Kidney (tissue), 22 donors: ENCODE measurements at places on chromosomes 2 and 18. TPM values are rescaled to one million over a fixed set of nuclear protein-coding genes. Genes with fewer than 3 reads are reported as not detected.

Gene IGFBP2
- polyA plus RNA-seq, result 369 TPM

DNA sequence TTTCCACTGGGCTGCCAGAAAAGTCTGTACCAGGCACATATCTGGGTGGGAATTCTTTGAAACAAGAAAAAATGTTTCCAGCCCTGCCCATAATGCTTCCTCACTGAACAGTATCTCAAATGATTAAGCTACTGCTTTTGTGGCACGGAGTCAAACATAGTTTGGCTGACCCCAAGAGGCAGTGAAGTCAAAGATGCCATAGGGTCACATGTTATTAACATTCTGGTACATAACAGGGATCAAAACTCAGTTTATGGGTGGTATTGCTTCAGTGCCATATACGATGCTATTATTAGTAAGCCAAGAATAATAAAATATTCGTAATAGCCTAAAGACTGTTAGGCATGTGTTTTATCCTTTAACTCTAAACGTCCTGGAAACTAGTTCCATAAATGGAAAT lies 112.4 kb downstream of the FEZ2 start:
- DNase-seq, result no peak

GRCh38 chr2:9408641-9409151 lies 14.6 kb downstream of the ITGB1BP1 start:
- no peak for DNase-seq

- no peak for DNase-seq
These were observed 324.6 kb downstream of the HRH4 start for GRCh38 chr18:24785019-24785418.

DNA sequence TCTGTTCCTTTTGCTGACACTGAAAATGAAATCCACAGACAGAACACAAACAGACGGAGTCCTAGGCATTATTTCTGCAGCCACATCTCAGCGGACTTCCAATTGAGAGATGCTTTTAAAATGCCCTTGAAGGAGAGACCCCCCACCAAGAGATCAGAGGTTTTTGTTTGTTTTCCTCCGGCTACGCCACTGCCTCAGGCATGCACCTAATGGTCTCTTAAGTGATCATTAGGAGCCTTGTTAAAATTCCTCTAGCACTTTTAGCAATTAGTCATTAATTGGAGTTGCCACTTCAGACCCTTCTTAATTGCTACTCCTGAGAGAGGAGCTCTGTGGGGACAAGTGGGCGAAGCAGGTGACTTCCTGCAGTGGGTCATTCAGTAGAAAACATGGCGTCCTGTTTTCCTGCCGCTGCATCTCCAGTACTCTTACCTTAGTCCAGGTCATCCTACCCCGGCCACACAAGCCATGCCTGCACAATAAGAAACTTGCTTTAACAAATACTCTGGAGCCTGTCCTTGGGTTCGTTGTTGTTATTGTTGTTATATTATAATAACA lies 257.7 kb upstream of the CHAC2 start:
- no peak for DNase-seq

DNA sequence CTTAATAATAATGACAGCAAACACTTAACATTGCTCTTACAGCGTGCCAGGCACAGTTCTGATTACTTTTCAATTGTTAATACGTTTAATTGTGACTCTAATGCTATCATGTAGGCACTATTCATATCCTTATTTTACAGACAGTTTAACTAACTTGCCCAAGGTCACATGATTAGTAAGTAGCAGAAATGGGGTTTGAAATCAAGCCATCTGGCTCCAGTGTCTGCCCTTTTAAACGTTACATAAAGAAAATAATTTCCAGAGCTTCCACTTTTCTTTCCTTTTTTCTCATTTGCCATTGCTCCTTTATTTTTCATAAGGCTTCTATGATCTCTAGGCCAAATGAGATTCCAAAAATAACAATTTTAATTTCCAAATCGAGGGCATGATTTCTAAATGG lies 50.6 kb upstream of the IKZF2 start:
- no peak for DNase-seq

GRCh38 chr2:239064891-239065290 lies 217.0 kb downstream of the TWIST2 start:
- DNase-seq, result no peak

DNA sequence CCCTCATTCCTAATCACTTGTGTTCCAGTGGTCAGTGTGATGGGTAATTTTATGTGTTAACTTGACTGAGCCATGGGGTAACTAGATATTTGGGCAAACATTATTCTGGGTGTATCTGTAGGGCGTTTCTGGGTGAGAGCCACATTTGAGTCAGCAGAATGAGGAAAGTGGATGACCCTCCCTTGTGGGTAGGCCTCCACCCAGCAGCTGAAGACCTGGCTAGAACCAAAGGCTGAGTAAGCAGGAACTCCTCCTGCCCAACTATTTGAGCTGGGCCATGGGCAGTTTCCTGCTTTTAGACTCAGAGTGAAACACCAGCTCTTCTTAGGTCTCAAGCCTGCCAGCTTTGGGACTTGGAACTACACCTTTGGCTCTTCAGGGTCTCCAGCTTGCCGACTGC lies 141.8 kb downstream of the ACKR3 start:
- DNase-seq, result no peak
